HCT116 (cell line): ENCODE measurements at places on chromosomes 11 and 22. TPM values are rescaled to one million over a fixed set of nuclear protein-coding genes. Genes with fewer than 3 reads are reported as not detected.

GRCh38 chr11:47165253-47165840, 11.3 kb downstream of the ARFGAP2 start:
- no peak overlapping the region for H3K27ac ChIP-seq
- H3K36me3 ChIP-seq: peaks cover 33% of the 10 kb centered on the region
- H3K4me3 ChIP-seq: no peak overlapping the region
- no peaks in the 10 kb centered on the region for H3K4me1 ChIP-seq
- no peaks in the 10 kb centered on the region for H3K27me3 ChIP-seq

CRYAB gene
- total RNA-seq: not detected

KCNJ11 gene
- total RNA-seq: 7.5 TPM

GRCh38 chr11:18749681-18750319, 23.8 kb upstream of the IGSF22 start:
- H3K27me3 ChIP-seq: no peaks in the 10 kb centered on the region
- no peaks in the 10 kb centered on the region for H3K36me3 ChIP-seq
- H3K27ac ChIP-seq: no peak overlapping the region
- no peak overlapping the region for H3K4me3 ChIP-seq

DNA sequence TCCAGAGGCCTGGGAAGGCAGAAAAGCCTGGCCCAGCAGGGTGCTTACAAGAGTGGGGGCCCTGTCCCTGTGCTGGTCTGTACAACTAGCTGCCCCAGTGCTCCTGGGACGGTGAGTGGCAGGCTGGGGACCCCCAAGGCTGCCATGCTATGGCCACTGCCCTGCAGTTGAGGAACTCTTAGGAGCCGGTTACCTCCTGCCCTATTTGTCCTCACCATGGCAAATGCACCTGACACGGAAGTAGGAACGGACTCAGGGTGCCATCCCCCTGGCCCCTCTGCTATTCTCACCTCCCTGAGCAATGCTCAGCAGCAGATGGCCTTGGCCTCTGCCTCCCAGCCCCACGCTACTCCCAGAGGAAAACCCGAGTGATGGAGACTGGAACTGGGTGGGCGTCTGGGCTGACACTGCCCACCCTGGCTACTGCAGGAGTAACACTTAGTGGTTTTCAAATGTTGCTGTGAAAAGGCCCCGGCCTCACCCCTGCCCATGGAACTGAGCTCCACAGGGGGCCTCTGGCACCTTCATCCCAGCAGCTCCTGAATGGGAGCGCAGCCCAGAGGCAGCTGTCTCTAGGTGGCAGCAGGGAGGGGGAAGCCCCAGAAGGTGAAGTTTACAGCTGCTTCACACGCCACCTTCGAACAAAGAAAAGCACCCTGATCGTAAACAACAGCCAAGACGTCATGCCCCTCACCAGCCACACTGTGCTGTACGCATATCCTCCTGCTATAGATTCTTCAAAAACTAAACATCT, 105.3 kb downstream of the CTTN start:
- no peaks in the 10 kb centered on the region for H3K4me1 ChIP-seq
- no peak for DNase-seq
- H3K27me3 ChIP-seq: no peaks in the 10 kb centered on the region
- no peak overlapping the region for H3K4me3 ChIP-seq
- no peaks in the 10 kb centered on the region for H3K36me3 ChIP-seq

GRCh38 chr11:134497586-134497985, 85.5 kb upstream of the B3GAT1 start:
- no peak overlapping the region for H3K4me3 ChIP-seq
- DNase-seq: no peak
- H3K4me1 ChIP-seq: no peaks in the 10 kb centered on the region
- H3K36me3 ChIP-seq: no peaks in the 10 kb centered on the region
- H3K27me3 ChIP-seq: no peaks in the 10 kb centered on the region
- H3K27ac ChIP-seq: no peak overlapping the region

GAL3ST1 gene
- total RNA-seq: 2.1 TPM
